ENCODE measurements at places on chromosomes 2 and 18.

DNA sequence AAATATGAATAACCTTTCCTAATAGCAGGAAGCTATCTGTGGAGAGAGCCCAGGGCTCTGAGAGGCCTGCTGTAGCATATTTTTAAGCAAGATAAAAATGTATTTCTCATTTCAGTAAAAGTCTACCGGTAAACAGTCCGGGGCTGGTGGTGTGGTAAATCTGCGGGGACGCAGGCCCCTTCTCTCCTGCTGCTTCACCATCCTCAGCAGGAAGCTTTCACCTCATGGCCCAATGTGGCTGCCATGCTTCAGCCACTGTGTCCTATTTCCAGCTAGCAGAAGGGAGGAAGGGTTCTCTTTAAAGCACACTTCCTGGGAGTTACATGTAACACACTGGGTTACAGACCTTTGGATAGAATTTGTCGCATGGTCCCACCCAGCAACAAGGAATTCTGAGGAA is 79.5 kb upstream of the ODC1 start:
- DNase-seq: no peak

DNA sequence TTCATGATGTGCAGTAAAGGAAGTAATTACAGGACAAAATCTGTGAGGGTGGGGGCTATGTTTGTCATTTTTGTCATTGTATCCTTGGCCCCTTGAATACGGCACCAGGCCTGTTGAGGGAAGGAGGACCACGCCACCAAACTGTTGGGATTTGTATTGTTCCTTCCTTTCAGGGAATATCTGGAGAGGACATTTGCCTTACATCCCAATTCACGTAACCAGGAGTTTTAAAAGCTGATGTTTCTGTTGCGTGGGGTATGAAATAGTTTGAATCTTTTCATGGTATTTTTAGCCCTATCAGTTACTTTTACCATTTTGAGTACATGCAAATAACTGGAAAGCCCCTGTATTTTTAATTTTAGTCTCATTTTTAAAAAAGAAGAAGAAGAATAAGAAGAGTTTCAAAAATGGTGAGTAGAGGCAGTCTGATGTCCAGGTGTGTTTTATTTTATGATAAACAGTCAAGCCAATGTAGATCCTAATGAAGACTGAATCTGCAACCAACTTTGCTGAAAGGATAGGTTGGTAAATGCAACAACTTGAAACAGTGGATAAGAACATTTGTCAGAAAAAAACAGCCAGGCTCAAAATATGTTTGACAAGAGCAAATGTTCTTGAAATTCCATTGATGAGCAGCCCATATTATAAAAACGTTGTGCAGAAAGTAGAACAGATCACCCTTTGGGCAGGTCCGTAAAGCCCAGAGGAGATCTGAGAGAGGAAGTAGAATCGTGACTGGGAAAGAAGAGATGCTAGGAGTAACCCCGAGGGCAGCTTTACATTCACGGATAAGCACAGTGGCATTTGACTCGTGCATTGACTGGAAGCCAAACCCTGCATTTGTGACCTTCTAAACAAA is 54.5 kb downstream of the RASGRP3 start:
- no peak for DNase-seq

DNA sequence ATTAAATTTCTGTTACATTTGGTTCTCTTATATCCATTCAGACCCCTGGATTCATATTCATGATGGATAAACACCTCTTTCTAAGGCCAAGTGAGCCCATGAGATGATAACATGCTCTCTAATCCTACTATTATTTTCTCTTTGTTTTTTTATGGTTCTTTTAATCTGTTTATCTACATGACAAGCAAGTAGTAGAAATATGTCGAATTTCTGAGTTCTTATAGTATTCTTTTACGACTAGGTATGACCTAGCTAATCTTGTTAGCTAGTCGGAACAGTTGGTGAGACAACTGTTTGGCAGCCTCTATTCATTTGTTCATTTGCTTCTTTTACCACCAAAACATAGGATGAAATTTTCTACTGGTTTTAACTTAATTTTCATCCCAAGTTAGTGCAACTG is 98.1 kb upstream of the SCG2 start:
- DNase-seq: no peak

DNA sequence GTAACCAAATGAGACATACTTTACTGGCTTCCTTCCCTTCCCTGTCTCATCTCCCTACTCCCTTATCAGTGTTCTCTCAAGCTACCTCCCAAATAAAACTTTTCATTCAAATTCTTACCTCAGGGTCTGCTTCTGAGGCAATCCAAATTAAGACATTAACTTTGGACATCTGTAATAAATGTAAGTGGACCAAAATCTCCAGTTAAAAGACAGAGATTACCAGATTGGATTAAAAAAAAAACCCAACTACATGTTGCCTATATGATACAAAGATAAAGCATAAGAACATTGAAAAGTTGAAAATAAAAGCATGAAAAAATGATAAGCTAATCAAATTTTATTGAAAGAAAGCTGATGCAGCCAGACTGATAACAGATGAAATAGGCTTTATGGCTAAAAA is 58.8 kb upstream of the ST3GAL5 start:
- no peak for DNase-seq

- DNase-seq: no peak
These were observed 244.1 kb downstream of the MYCN start for GRCh38 chr2:16184341-16184890.

- no peak for DNase-seq
These were observed 300.0 kb upstream of the CWC22 start for GRCh38 chr2:180307096-180307495.

DNA sequence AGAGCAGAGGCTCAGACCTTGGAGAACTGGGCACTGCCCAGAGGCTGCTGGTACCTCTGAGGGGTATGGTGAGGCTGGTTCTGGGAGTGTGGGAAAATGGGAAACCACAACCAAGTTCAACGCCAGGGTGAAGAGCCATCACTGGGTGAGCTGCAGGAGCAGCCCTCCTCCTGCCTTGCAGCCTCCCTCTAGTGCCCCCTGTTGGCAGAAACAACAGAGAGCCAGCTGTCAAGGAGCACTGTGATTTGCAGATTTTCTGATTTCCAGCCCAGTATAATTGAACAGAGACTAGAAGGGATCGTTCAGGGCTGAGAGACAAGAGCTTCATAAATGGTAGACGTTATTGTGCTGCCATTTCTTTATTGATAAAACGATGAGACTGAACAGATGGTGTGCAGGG is 50.5 kb downstream of the MAPK4 start:
- no peak for DNase-seq

DNA sequence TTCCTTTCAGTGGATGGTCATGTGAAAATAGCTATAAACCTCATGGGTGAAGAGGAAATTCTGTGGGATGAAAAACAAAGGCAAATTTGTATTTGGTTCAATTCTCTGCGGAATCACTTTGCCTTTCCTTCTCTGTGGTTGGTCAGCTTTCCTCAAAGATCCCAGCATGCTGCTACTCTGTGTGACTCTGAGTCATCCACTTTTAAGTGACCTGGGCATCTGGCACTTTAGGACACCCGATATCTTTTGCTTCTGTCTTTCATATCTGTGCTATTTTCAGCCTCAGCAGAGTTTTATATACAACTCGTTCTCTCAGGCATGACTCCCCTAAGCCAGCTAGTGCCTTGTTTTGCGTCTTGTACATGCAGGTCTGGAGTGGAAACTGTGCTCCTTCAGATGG is 217.0 kb upstream of the PIEZO2 start:
- no peak for DNase-seq

GRCh38 chr2:201404699-201405280 is 46.5 kb downstream of the TRAK2 start:
- DNase-seq: no peak

DNA sequence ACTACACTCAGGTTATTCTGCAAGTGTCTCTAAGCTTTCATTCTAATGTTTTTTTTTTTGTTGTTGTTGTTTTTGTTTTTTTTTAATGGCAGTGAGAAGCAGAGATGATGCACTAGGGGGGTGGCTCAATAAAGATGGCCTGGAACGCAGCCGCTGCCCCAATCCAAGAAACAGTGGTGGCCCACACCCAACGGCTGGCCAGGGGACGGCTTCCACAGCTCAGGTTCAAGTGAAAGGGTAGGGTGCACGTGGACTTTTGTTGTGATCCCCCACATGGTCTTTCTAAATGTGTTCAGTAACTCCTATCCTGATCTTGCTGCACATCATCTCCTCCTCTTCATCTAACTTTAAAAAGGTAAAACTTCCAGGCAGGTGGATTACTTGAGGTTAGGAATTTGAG is 190.1 kb downstream of the NDUFA10 start:
- no peak for DNase-seq

GRCh38 chr2:177165721-177166711 is 46.6 kb upstream of the HNRNPA3 start:
- DNase-seq: no peak

DNA sequence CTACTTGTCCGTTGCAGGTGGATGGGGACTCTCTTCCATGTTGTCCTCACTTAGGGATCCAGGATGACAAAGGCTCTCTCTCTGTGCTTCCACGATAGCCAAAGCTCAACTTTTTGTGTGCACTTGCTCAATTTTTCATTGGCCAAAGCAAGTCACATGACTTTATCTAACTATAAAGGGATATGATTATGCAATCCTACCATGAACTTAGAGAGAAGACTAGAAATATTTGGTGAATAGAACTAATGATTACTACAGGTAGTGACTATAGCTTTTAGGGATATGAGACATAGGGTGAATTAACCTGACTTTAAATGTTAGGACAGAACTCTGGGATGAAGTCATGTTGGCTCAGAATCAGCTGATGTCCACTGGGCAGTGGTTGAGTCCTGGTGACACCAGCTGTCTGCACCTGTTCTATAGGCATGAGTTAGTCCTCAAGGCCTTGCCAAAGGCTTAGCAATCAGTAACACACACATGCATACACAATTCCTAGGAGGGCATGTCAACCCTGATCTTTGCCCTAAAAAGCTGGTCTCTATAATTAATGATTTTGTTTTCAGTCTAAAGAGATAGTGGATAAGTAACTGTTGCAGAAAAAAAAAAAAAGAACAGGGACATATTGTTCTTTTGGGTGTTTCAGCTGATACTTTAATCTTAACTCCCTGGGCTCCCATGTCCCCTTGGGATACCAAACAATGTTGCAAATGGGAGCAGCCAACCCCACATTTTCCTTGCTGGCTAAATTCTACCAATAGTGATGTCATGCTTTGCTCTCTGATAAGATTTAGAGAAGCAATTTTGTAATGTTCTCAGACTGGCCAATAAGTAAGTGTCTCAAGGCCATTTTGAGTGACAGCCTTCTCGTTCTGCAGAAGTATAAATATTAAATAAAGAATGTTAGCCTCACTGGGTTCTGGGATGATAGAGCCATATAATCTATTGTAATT is 12.5 kb upstream of the HK2 start:
- DNase-seq: no peak

DNA sequence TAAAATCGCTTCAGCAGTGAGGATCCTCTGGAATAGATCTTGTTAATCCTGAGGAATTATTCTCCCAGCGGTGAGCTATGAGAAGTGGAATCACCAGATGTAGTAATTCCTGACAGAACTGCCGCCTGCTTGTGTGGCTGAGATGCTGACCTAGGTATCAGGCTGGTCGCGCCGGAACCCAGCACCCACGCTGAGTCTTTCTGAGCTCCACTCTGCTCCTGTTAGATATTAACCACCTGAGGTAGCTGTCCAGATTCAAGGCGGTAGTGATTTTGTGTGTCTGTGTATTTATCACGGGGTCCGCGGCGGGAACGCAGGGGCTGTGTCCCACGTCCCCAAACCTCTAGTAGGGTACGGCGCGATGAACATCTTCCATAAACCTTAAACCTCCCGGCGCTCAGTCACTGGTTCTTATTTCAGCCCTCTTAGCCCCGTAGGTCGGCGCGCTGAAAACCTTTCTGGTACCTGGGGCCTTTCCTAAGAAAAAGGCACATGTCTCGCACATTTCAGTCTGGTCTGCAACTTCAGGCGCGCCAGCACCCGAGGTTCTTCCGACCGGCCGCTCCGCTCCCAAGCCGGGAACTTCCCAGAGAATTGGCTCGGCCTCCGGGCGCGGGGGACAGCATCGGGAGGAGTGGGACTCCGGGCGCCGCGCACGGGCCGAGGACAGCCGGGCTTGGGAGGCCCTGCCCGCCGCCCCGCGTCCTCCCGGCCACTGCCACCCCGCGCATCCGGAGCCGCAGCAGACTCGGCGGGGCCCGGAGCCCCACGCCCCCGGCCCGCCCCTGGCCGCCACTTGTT is 542 bp upstream of the CNNM3 start:
- DNase-seq: no peak

- no peak for DNase-seq
These were observed 28.2 kb downstream of the GULP1 start for GRCh38 chr2:188319838-188320237.

DNA sequence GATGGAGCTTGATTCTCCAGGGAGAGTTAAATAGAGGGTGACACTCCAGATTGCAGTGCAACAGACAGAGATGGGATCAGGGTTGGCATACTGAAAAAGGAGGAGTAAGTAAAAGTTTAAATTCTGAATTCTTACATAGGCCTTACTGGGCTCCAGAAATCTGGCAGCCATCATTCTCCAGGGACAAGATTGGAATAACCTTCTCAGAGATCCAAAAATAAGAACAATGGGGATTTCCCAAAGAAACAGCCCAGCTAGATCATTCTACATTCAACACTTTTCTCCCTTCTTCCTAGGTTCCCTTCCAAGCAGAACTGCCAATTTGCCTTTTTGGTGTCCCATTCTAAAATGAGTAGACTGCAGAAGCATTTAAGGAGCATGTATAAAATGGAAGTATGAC is 14.9 kb upstream of the SERPINB2 start:
- DNase-seq: no peak

DNA sequence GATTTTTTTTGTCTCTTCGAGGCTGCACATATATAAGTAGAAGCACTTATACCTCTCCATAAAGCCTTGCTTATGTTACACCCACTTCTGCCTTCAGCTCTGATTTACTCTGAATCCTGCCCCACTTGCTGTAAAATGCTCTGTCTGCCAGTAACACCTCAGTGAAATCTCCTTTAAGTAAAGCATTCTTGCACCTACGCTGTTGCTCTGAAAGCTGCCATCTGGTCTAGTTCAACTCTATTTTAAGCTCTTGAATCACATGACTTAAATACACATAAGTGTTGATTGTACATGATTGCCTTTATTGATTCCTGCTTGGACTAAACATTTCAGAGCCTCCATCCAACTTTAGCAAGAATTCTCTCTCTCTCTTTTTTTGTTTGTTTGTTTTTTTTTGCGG is 609.0 kb upstream of the CELF4 start:
- DNase-seq: no peak

GRCh38 chr18:79705272-79705671 is 25.7 kb downstream of the CTDP1 start:
- no peak for DNase-seq

All from NK-92 treated with Interleukin-12 subunit alpha and Interleukin-12 subunit beta, amount 100 ng/mL, for 24 hours (cell line).